Lung microvascular endothelial cell (primary cell): ENCODE measurements at places on chromosomes 16 and 17. TPM values are rescaled to one million over a fixed set of nuclear protein-coding genes. Genes with fewer than 3 reads are reported as not detected.

- DNase-seq, result no peak
Measured at GRCh38 chr16:21236831-21237230, 3.3 kb downstream of the ANKS4B start.

- no peak for DNase-seq
Measured at GRCh38 chr16:11178424-11178823, 77.6 kb downstream of the SOCS1 start.

DNA sequence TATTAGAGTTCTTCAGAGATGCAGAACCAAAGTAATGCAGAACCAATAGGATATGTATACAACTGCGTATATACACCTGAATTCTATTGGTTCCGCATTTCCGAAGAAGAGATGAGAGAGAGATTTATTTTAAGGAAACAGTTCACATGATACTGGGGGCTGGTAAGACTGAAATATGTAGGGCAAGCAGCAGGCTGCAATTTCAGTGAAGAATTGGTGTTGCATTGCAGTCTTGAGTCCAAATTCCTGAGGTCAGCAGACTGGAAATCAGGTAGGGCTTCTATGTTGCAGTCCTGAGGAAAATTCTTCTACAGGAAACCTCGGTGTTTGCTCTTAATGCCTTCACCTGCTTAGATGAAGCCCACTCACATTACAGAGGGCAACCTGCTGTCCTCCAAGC lies 128.2 kb upstream of the MED13 start:
- no peak for DNase-seq

GRCh38 chr16:50469744-50470321 lies 78.4 kb upstream of the NKD1 start:
- no peak for DNase-seq

- DNase-seq, result peak; percentile 75
Measured at GRCh38 chr16:85563515-85564276, 49.4 kb upstream of the GSE1 start.

DNA sequence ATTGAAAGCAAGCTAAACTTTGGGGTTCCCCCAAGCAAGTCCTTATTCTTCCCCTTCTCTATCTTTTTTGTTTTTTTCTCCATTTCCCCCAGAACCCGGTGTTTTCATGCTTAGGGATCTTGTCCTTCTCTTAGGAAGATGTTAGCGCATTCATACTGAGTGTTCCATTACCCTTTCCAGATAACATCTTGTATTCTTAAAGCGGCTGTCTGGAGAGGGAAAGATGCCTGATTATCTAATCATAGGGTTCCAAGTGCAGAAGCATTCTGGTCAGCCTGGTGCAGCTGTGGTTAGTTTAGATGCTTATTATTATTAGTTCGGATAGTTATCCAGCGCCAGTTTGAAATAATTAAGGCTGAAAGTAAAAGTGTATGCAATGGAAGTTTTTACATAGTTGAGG lies 2.0 kb downstream of the TOM1L1 start:
- DNase-seq, result no peak

- peak; percentile 22 for DNase-seq
Measured at GRCh38 chr16:50371936-50372595, 3.3 kb upstream of the BRD7 start.

DNA sequence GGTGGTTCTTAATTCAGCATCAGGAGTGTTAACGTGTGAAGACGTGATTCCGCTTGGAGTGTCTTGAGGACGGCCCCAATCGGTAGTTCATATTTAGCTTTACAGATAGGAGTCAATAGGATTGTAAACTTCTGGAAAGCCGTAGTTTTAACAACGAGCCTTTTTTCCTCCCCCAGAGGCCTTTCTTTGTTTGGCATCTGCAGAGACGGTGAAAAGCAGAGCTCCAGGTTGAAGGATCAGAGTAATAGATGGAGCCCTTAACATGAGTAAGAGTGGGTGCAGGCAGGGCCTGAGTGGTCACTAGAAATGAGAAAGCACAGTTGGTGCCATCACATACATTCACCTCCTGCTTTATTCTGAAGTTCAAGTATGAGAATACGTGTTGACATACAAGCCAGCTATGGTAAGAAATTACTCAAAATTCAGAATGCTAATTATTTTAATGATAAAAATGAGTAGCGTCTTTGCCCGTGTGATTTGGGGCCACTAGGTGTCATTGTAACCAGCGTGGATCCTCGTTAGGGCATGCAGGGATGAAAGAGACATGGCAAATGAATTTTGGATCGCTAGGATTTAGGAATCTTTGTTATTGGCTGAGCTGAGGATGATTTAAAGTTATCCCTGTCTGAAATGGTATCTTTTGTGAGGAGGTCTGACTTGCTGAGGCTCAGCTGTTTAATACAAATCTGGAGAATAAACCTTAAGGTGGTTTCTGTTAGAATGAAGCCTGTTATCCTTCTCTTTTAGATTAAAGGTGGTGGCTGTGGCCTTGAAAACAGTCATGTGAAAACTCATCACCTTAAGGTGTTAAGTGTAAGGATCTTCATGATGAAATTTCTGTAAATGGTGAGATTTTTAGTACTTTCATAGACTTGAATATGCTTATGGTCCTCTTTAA lies 18.6 kb downstream of the PRCD start:
- DNase-seq, result peak; percentile 50

- peak; percentile 17 for DNase-seq
Measured at GRCh38 chr17:42743595-42744282, 1.1 kb downstream of the EZH1 start.

DNA sequence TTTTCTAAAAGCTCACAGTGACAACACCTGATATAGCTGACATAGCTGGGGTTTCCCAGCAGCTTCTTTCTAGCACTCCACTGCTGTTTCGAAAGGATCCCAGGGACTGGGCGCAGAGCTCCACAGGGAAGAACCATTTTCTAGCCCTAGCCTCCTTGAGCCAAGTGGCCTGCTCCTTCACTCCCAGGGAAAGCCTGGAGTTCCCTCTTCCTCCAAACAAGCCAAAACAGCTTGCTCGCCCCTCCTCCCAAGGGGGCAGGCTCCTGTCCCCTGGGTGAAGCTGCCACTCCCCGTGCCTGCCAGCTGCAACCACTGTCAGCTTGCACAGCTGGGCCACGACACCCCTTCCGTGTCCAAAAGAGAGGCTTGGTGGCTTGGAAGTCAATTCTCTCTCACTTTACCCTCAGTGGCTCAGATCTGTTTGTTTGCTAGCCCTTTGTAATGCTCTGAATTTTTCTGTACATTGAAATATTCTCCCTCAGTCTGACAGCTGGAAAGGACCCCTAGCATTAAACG lies 59.8 kb downstream of the CYTH1 start:
- no peak for DNase-seq

DNA sequence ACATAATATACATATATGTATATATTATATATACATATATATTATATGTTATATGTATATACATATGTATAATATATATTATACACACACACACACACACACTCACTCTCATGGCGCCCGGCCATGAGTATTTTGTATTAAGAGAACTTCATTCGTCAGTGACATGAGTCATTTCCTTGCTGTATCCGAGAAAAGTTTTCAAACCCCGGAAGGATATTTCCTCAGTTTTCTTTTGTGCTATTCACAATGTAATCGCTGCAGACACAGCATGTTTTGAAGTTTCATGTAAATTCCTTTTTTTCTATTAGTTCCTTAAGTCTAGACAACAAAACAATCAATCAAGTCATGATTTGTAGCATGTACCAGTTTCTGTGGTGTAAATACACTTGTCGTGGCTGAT lies 33.3 kb downstream of the OR1D5 start:
- peak; percentile 97 for DNase-seq

- DNase-seq, result no peak
Measured at GRCh38 chr16:50802000-50802399, 60.1 kb downstream of the CYLD start.

DNA sequence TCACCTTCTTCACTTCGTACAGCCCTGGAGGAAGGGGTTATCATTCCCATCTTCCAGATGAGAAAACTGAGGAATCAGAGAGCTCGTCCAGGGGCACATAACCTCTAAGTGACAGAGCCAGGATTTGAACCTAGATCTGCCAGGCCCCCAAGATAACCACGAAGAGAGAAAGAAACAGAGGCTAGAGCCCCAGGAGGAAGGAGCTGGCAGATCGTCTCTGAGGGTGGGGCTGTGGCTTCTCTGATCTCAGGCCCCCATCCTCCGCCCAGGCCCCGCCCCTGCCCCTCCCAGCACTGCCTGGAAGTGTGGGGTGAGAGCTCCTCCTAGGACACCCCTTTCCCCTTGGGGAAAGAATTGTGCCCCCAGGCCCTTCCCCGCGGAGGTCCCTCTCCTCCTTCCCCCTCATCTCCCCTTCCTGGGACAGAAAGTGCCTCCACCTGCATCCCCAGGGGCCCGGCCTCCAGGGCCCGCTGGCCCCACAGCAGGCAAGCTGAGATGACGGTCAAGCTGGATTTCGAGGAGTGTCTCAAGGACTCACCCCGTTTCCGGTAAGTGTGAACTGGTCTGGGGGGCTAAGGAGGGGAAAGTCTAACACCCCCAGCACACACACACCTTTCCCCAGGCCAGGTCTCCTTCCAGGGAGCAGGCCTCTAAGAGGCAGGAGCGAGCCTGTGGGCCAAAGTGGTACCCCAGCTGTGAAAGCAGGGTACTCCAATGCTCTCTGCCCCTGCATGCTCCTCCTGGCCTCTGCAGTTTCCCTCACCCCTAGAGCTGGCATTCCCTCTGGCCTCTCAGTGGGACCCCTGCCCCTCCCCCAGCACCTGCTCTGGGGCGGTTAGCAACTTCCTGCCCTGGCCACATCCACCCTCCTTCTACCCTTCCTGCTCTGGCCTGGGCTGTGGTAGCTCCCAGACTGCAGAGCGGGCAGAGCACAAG lies at the start of gene ACAP1:
Gene ACAP1, plus strand, starts transcription at position 290 of the 936 bp plus-strand sequence. Its CDS starts 206 bp downstream, at position 496.
- DNase-seq, result no peak

- DNase-seq, result no peak
Measured at GRCh38 chr17:1967213-1967612, 57.9 kb downstream of the RTN4RL1 start.

The MYH13 gene
- total RNA-seq, result not detected in 2 replicates

The CRHR1 gene
- total RNA-seq, result not detected in 2 replicates

The HSD3B7 gene
- total RNA-seq, result 13.3 and 26.0 TPM in 2 replicates

The MSLN gene
- 0.20 TPM in 1 of 2 replicates, not detected in the other for total RNA-seq

The CANT1 gene
- 32.7 and 39.7 TPM in 2 replicates for total RNA-seq
